ENCODE measurements at places on chromosomes 3 and 15.

DNA sequence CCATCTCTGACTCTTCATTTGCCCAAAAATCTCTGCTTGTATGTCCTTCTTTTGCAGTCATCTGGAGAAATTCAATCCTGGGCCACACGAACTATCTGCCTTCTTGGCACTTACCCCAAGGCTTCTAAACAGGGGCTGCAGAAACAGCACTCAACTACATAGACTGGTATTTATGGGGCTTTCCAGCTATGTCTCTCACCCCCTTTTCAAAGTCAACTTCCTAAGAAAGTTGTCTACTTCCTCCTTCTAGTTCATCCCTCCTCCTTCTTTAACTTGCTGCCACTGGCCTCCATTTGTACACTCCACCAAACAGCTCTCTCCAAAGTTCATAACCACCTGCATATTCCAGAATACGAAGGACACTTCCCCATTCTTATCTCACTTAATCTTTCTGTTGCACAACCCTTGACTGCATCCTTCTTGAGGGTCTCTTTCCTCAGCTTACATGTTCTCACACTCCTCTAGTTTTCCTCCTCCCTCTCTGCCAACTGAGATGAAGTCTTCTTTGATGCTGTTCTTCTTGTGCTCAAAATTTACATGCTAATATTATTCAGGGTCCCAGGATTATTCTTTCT, 55.2 kb downstream of the PLD1 start:
- DNase-seq: no peak

- DNase-seq: no peak
Observed at GRCh38 chr3:127056281-127056680, 73.4 kb downstream of the PLXNA1 start.

DNA sequence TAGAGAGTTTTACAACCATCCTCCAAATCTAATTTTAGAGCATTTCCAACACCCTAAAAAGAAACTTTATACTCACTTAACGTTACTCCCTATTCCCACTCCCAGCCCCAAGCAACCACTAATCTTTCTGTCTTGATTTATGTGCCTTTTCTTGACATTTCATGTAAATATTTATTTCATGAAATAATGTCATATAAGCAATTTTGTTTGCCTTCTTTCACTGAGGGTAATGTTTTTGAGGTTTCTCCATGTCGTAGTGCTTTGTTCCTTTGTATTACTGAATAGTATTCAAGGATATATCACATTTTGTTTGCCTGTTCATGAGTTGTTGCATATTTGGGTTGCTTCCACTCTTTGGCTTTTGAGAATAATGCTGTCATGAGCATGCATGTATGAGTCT, 155.4 kb upstream of the PLAAT1 start:
- DNase-seq: no peak

DNA sequence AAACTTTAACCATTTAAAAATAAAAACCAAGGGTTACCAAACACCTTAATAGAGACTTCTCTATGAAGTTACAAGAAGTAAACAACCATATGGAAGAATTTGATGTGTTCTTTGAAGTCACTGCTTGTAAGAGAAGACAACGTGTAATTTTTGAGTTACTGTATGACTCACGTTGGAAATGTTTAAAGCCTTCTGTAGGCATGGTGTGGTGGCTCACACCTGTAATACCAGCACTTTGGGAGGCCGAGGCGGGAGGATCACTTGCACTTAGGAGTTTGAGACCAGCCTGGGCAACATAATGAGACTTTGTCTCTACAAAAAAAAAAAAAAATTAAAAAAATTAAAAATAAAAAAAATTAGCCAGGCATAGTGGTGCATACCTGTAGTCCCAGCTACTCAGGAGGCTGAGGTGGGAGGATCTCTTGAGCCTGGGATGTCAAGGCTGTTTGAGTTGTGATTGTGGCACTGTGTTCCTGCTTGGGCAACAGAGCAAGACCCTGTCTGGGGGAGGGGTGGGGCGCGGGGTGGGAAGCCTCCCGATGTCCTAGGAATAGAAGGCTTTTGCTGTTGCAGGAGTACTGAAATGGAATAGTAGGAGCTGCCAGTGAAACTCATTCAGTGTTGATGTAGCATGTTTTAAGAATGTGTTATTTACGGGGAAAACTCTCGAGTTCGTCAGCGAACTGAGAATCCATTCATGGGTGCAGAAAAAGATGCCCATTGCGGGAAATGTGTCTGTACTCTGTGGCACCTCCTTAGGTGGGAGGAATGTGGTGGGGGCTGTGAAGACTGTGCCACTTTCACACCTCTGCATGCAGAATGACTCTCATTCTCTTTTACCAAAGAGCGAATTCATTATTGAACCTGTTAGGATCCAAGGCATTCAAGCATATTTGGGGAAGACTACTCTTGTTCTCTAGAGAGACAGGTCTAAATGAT, 134.2 kb downstream of the FNDC3B start:
- no peak for DNase-seq

DNA sequence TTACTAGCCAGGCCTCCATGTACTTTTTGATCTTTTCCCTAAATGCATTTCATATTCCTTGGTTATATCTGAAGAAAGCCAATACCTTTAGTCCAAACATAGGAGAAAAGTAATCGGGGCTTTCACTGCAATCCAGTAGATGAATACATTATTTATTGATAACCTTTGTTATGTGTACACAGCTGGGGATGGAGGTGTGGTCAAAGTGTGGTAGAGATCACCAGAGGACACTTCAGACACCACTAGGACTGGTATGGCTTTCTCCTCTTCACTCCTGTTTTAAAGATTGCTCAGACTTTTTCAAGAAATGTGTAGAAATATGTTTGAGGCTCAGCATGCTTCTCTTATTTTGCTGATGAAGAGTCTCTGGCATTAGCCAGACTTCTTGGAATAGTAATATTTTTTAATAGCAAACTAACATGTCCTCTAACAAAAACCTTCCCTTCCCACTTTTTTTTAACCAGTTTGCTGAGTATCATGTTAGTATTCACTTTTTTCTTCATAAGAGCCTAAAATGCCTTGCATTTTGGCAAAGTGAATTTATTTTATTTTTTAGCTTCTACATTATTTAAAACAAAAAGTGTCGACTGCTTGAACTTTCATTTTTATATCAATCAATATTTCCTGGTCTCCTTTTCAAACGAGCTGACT, 65.6 kb upstream of the MBNL1 start:
- no peak for DNase-seq

DNA sequence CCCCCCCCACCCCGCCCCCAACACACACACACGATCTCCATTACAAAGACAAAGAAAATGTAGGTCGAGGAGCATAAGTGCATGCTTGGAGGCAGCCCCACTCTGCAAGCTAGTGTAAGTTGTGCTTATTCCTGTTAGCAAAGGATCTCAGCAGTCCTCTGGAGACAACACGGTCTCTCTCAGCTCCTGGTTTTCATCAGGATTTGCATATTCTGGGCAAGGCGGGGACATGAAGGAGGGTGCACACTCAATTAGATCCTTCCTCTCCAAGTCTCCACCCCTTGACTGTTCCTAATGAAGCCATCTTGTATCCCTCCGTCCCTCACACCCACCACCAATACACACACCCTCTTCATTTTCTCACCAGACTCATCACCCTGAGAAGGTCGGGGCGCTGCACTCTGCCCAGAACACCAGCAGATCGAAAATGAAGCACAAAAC, 63.8 kb downstream of the MRPL46 start:
- no peak for DNase-seq

GRCh38 chr3:34842706-34843480, 796.4 kb upstream of the ARPP21 start:
- DNase-seq: no peak

GRCh38 chr15:73982222-73982962, 9.7 kb downstream of the STOML1 start:
- no peak for DNase-seq

GRCh38 chr3:117499189-117499870, 789.8 kb downstream of the TUSC7 start:
- no peak for DNase-seq

- DNase-seq: no peak
Observed at GRCh38 chr15:60554494-60554893, 75.6 kb upstream of the ICE2 start.

- no peak for DNase-seq
Observed at GRCh38 chr15:53534105-53534839, 225.2 kb downstream of the WDR72 start.

- peak; percentile 52 for DNase-seq
Observed at GRCh38 chr3:198071602-198072287, 111.7 kb downstream of the LMLN start.

DNA sequence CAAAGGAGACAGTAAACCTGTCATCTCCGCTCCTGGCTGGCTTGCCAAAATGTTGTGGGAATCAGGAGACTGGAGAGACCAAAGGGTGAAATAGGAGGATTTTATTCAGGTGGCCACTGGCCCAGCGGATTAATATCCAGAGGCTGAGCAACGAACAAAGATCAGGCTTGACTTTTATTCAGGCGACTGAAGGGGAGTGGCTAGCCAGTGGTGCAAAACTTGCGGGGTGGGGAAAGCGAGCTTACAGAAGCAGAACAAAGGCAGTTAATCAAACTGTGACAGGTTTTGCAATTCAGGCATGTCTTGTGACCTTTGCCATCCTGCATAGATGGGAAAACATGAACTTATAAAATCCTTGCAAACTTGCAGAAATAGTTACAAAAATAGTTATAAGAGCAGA, 19.8 kb upstream of the ACAD9 start:
- DNase-seq: no peak

- DNase-seq: peak; percentile 25
Observed at GRCh38 chr15:69410248-69410874, 3.8 kb upstream of the KIF23 start.

DNA sequence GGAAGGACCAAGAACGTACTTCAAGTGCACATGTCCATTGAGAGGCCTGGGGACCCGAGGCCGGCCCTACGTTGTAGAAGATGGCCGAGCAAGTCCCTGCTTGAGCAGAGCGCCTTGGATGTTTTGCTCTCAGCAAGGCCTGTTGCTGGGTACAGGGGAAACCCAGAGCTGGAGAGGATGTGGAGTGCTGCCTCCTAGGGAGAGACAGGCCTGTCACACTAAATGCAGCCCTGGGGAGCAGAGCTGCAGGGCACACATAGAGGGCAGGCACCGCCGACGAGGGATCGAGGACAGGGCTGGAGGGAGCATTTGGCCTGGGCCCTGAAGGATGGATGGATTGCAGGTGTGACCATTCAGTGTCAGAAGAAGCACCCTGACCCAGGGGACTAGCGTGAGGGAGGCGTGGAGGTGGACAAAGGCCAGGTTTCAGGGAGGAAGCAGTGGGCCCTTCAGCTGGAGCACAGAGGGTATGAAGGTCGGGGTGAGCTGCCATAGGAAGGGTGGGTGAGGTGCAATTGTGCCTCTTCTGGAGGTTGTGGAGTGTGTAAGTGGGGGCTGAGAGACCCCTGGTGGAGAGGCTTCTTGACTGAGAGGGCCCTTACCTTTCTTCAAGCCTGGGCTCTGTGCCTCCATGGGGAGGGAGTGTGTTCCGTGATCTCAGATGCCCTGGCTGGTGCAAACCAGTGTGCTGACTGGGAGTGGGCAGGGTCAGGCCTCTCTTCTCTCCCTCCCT, 142.4 kb downstream of the CHDH start:
- DNase-seq: no peak

GRCh38 chr15:89654847-89655805, at the start of gene KIF7:
KIF7 (minus strand) TSS chr15:89655467; CDS start chr15:89652930, 2,537 bp downstream.
- DNase-seq: no peak

GRCh38 chr3:151675858-151676615, 57.7 kb upstream of the AADACL2 start:
- DNase-seq: no peak

- DNase-seq: no peak
Observed at GRCh38 chr15:41241221-41241964, 10.3 kb downstream of the CHP1 start.

GRCh38 chr3:30401971-30402370, 204.4 kb upstream of the TGFBR2 start:
- DNase-seq: no peak

DNA sequence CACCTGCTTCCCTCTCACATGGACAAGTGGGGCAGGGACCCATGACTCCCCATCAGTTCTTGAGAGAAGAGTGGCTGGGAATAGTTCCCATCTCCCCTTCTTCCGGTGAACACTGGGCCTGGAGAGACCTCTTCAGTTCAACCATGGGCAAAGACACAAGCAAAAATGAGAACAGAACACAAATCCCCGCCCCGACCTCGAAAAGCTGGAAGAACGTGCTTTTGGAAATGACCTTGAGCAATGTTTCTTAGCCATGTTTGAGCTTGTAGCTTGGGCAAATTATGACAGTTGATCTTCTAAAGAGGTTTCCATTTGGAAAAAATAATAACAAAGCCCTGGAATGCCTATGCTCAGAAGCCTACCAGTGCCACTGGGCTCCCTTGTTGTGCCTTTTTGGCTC, 59.0 kb downstream of the FAM174B start:
- no peak for DNase-seq

- no peak for DNase-seq
Observed at GRCh38 chr3:53880396-53881345, 1.3 kb downstream of the ACTR8 start.

- DNase-seq: no peak
Observed at GRCh38 chr15:75694241-75695182, 18.1 kb downstream of the CSPG4 start.

Data from stimulated activated CD8-positive, alpha-beta memory T cell treated with anti-CD3 and anti-CD28 coated beads, Interleukin-7, amount 100 ng/mL, for 48 hours (primary cell).